ENCODE measurements at places on chromosomes 16 and 17.

- DNase-seq = peak; percentile 79
Observed at GRCh38 chr17:14118951-14119350, 49.6 kb downstream of the COX10 start.

DNA sequence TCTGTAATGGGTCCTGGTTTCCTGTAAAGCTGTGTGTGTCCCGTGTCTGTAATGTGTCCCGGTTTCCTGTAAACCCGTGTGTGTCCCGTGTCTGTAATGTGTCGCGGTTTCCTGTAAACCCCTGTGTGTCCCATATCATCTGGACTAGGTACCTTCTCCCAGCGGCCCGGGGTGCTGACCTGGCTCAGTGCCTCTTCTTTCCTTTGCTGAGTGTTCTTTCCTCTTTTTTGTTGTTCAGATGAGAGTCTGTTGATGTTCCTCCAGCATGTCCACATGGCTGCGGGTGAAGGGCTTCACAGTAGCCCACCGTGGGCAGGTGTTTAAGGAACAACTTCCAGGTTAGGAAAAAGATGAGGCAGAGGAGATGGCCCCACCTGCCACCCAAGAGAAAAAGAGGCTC, 46.6 kb upstream of the GNG13 start:
- no peak for DNase-seq

- DNase-seq = no peak
Observed at GRCh38 chr17:53033297-53033696, 789.4 kb upstream of the KIF2B start.

- DNase-seq = no peak
Observed at GRCh38 chr16:86071611-86072240, 172.8 kb downstream of the IRF8 start.

GRCh38 chr17:41773190-41773588, 13.3 kb downstream of the JUP start:
- no peak for DNase-seq

DNA sequence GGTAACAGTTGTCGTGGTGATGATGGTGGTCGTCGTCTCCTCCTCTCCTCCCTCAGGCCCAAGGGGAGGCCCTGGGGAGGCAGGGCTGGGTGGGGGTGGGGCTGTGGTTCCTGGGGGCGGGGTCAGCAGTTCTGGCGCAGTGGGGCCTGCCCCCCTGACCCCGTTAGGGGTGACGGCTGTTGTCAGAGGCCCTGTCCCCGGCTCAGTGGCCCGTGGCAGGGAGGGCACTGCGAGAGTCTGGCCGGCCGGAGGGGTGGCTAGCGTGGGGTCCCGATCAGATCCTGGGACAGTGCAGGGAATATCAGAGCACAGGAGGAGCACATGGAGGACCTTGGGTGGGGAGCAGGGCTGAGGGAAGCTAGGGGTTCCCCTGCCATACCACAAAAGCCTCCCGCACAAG, 2.5 kb downstream of the SEZ6L2 start:
- no peak for DNase-seq

GRCh38 chr16:66425651-66426050, 1.4 kb upstream of the BEAN1 start:
- no peak for DNase-seq

- peak; percentile 90 for DNase-seq
Observed at GRCh38 chr16:65745-66144, 6.7 kb downstream of the RHBDF1 start.

GRCh38 chr16:86926181-86927094, 348.1 kb downstream of the FOXL1 start:
- DNase-seq = no peak

- no peak for DNase-seq
Observed at GRCh38 chr17:335691-336090, 16.9 kb downstream of the RPH3AL start.

GRCh38 chr16:2675714-2676113, 6.6 kb upstream of the KCTD5 start:
- DNase-seq = no peak

DNA sequence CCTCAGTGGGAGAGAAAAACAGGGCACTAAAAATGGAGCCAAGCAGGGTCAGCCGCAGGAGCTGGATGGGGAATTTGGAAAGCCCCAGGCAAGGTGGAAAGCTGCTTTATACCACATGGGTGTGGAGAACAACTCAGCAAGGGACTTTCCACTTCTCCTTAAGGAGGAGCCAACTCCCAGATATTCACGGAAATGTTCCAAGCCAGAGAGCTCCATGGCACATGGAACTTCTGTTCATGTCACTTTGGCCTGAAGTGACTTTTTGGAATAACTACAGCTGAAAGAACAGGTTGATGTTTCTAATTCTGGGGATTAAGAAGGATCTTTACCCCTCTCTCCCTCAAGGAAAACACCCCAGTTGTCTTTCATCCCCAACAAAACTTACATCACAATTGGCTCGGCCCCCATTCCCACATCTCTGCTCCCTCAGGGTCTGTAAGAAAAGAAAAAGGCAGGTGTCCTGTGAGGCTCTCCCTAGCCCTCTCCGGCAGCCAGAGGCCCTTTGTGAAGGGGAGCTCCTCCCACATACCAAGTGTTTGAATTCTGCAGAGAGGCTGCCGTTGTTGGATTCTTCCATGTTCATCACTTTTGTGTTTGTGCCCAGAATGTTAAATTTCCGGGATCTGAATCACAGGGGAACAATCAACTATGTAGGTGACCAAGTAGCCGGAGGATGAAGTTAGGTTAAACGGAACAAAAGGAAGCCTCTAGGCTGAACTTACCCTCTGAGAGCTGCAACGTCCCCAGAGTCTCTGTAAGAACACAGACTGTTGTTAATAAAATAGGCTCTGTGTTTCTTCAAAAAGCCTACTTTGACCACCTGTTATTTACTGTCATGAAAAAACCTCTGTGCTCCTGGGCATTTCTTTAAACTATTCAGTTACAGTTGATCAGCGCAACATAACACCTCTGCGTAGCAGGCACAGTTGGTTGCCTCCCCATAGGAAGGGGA, 41.0 kb downstream of the STAT5A start:
- DNase-seq = no peak

GRCh38 chr16:79318143-79318899, 282.2 kb downstream of the MAF start:
- no peak for DNase-seq

DNA sequence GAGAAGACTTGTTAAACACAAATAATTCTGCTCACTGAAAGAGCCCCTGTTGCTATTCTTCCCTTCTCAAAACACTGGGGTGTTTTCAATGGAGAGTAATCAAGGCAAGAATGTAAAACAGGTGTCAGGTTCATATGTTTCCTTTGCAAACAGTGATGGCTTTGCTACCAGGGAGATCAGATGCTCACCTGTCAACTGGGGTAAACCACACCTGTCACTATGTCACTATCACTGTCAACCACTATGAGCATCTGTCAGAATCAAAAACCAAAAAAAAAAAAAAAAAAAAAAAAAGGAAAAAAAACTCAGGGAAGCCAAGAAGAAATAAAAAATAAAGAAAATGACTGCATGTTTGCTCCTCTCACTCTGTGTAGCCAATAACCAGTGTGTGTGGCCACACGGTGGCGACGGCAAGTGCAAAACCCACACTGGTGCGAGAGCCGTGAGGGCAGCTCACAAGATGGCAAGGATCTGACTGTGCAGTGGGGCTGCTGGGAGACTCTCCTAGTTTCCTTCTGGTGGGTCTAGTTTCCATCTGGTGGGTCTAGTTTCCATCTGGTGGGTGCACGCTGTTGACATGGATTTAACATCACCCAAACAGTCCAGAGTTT, 22.7 kb downstream of the USP22 start:
- DNase-seq = peak; percentile 45

DNA sequence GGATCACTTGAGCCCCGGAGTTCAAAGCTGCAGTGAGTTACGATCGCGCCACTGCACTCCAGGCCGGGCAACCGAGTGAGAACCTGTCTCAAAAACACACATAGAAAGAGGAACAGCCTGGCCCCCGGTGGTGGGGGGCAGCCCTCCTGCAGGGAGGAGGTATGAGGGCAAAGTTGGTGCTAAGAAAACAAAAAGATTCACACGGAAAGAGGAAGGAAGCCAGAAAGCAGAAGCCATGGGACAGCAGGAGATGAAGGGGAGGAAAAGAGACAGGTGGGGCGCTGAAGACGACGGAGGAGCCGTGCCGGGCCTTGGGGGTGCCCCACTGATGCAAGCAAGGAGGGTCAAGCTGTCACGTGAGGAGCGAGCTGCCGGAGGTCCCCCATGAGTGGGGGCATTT, 8.2 kb upstream of the C16orf74 start:
- DNase-seq = no peak

- DNase-seq = no peak
Observed at GRCh38 chr16:55179852-55180585, 144.0 kb upstream of the IRX6 start.
